ENCODE measurements at places on chromosomes 16 and 17. TPM values are rescaled to one million over a fixed set of nuclear protein-coding genes. Genes with fewer than 3 reads are reported as not detected.

The CDH8 gene
- total RNA-seq = 0.44 TPM

The CLEC18A gene
- total RNA-seq = 0.31 TPM

The KRTAP3-2 gene
- total RNA-seq = not detected

The KRT20 gene
- total RNA-seq = 0.61 TPM

The KRTAP2-3 gene
- not detected for total RNA-seq

The CCL4 gene
- not detected for total RNA-seq

The SPNS3 gene
- total RNA-seq = not detected

The SPATA22 gene
- total RNA-seq = not detected

The TSNAXIP1 gene
- 0.43 TPM for total RNA-seq

The COL1A1 gene
- total RNA-seq = 4.5 TPM

The CHST4 gene
- not detected for total RNA-seq
